Left hindlimb (tissue), 1 donor: ENCODE measurements at places on chromosomes 16 and 17.

DNA sequence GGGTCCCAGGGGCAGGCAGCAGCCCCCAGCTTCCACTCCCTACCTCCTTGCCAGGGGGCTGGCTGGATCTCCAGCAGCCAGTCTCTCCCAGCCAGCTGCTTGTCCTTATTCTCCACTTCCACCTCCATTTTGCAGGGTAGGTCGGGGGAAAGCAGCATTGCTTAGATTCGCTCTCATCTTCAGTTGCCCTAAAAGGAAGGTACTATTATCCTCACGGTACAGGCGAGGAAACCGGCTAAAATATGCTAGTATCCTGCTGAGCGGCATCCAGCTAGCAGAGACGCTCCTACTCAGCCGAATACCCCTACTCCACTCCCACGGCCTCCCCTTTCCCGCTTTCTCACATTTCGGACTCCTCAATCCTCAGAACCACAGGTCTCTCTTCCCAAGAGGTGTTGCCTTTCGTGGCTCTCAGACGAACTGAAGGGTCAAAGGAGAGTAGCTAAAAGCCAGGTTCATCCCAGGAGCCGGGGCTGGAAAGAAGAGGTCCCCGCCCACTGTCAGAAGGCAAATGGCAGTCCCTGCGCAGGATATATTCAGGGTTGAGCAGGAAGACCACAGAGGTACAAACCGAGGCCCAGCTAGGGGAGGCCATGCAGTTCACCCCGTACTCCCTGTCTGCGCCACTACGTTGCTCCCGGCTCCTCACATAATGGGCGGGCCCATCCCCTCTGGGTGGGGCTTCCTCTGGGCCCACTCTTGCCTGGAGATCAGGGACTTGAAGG, 1.7 kb upstream of the RAB11FIP4 start:
- DNase-seq: no peak

DNA sequence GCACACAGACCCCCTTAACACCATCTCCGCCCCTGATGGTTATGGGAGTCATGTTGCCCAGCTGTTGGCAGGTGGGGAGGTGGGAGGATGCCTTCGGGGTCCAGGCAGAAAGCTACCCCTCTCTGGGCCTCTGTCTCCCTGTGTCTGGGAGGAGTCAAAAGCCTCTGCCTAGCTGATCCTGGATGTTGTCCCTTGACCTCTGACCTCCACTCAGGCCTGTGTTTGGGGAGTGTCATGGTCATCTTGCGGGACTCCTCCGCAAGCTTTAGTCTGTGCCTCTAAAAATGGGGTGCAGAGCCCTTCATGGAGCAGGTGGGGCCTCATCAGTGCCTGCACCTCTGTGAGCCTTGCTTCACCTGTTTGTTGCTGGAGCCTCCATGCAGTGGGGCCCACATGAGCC, 3.8 kb downstream of the LLGL1 start:
- DNase-seq: no peak

DNA sequence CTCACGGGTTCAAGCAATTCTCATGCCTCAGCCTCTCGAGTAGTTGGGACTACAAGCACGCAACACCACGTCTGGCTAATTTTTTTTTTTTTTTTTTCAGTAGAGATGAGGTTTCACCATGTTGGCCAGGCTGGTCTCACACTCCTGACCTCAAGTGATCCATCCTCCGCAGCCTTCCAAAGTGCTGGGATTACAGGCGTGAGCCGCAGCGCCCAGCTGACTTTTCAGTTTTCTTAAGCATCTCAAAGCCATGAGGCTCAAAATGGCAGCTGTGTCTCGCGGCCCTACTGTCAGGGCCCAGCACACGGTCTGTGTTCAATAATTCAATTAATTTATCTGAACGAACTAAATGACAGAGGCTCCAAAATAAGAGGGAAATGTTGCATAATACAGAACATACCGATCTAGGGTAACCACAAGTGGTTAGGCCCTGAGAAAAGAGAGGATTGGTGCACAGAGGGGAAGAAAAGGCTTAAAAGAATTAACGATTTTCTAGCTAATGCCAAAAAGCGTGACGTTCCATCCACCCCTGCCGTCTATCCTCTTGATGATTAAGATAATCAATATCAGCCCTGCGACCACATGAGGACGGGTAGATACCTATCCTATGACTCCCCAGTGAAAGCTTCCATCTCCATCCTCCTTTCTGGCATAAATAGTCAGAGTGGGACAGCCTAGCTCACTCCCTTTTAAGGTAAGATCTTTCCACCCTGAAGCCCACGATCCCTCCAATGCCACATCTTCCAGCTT, 136.9 kb downstream of the SLC39A11 start:
- DNase-seq: no peak

- DNase-seq: no peak
Observed at GRCh38 chr17:57046749-57047148, 38.3 kb upstream of the AKAP1 start.

GRCh38 chr16:23667355-23667659, 11.4 kb upstream of the PLK1 start:
- DNase-seq: no peak

DNA sequence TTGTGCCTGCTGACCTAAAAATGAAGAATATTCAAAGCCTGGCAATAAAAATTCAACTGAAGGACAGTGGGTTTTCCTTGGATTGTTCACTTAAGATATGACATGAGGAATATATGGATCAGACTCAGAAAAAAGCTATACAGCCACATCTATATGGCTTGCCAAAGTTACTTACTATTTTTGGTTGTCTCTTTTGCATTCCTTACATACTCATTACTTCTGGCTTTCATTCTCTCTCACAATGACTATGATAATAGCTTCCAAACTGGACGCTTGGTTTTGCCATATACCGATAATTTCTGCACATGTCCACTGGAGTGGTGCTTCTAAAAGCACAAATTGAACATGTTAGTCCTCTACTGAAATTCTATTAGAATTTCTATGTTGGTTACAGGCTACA, 664.9 kb downstream of the CDH8 start:
- no peak for DNase-seq

DNA sequence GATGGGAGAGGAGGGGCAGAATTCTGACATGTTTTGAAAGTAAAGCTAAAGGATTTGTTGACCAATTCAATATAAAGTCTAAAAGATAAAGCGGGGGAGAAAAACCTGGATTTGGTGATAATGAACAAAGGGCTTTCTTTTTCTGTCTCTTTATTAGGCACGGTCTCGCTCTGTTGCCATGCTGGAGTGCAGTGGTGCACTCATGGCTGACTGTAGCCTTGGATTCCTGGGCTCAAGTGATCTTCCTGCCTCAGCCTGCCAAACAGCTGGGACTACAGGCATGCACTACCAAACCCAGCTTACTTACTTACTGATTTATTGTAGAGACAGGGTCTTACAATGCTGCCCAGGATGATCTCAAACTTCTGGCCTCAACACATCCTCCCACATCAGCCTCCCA, 7.5 kb downstream of the CDR2 start:
- DNase-seq: no peak

GRCh38 chr16:52832771-52833170, 219.9 kb downstream of the CHD9NB start:
- no peak for DNase-seq

DNA sequence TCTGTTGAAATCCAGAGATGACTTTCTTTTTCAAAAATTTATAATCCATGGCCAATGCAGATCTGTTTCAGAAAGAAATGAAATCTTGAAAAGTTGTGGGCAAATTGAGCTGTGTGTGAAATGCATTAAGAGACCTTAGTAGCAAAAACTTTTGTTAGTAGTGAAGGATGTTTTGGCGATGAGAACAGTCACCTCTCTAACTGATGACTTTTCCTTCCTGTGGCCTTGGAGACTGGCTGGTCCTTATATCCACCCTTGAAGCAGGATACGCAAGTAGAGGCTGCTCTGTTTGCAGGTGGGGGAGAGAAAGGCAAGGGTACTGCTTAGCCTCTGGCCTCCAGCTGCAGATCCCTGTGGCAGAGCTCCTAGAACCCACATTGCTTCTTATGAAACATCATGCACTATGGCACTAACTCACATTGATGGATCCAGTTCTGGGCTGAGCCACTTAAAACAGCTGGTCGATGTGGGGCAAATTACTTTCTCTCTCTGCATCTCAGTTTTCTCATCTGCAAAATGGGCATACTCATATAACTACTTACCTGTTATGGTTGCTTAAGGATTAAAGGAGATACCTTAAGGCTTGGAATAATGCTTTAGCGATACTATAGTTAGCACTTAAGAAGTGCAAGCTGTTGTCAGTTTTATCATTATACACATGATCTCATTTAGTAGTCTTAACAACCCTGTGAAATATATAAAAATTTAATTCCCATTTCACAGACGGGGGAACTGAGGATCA, 89.3 kb downstream of the SDR42E1 start:
- DNase-seq: no peak

DNA sequence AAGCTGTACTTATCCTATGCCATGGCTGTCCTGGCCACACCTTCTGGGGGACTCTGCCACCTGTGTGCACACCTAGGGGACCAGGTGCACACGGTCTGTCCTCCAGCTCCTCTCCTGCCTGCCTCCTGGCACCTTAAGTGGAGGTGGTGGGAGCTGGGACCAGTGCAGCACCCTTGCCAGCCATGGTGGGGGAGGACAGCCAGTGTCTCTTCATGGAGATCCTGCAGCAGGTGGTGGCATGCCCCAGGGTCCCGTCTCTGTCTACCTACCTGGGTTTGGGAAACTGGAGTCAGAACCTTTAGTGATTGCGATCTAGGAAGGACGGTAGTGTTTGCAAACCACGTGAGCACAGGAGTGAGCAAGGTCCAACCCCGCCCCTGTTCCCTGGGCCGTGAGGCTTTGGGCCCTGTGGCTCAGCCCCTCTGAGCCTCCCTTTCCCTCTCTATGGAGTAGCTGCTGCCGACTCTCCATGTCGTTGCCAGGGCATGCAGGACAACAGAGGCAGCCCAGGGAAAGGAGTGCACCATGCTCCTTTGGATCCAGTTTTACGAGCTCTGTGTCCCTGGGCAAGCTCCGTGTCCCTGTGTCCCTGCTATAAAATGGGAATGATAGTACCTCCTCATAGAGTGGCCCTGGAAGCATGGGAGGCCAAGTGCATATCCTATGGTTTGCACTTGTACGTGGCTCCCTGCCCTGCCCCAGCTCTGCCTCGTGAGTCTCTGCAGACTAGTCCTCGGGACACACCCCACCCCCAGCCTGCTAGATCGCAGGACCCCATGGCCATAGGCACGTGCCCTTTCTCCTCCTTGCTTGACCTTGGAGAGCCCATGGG, 7.1 kb downstream of the ADGRG1 start:
- DNase-seq: no peak

GRCh38 chr16:26058326-26058725, 366.6 kb downstream of the HS3ST4 start:
- DNase-seq: no peak

DNA sequence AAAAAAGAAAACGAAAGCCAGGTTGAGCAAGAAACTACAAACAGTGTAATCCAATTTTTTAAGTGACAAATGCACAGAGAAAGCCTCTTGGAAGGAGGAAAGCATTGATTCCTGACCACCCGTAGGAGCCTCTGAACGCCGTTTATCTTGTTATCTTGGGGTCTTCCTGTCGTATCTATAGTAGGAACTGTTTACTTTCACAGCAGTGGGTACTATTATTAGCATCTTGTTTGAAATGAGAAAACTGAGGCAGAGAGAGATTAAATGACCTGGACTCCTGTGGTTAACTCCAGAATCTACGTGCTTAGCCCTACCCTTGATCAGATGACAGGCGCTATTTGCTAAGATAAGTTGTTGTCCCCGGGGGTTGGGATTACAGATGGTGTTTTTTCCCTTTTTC, 196.7 kb upstream of the FOXF1 start:
- DNase-seq: no peak

GRCh38 chr16:7637446-7637845, 304.8 kb downstream of the RBFOX1 start:
- no peak for DNase-seq

- no peak for DNase-seq
Observed at GRCh38 chr16:81481207-81481821, 36.7 kb downstream of the CMIP start.

- no peak for DNase-seq
Observed at GRCh38 chr16:79537584-79537983, 63.0 kb downstream of the MAF start.

DNA sequence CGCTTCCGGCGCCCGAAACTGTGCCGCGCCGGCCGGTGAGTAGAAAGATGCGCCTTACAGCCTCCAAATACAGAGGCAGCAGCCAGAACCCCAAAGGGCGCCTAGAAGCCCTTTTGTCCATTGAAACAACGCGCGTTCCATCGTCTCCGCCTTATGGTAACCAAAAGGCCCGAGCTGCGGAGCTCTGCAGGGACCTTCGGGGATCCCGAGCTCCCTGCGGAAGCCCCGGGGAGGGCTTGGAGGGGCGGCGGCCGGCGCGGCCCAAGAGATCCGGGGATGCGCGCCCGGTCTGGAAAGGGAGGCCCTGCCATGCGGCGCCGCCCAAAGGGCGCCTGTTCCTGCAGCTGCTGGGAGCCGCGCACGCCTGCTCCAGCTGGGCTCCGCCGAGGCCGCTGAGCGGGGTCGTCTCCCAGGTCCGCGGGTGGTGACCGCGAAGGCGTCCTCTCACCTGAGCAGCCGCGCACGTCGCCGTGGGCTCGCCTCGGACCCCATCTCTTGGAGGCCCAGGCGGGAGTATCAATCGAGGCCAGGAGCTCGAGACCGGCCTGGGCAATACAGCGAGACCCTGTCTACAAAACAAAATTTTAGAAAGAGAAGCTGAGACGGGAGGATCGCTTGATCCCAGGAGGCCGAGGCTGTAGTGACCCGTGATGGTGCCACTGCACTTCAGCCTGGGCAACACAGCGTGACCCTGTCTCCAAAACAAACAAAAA, 742 bp upstream of the FBXO31 start:
- peak; percentile 42 for DNase-seq

- no peak for DNase-seq
Observed at GRCh38 chr16:78211946-78212345, 112.5 kb downstream of the WWOX start.

GRCh38 chr16:75252946-75253911, 1.8 kb upstream of the BCAR1 start:
- peak; percentile 52 for DNase-seq

DNA sequence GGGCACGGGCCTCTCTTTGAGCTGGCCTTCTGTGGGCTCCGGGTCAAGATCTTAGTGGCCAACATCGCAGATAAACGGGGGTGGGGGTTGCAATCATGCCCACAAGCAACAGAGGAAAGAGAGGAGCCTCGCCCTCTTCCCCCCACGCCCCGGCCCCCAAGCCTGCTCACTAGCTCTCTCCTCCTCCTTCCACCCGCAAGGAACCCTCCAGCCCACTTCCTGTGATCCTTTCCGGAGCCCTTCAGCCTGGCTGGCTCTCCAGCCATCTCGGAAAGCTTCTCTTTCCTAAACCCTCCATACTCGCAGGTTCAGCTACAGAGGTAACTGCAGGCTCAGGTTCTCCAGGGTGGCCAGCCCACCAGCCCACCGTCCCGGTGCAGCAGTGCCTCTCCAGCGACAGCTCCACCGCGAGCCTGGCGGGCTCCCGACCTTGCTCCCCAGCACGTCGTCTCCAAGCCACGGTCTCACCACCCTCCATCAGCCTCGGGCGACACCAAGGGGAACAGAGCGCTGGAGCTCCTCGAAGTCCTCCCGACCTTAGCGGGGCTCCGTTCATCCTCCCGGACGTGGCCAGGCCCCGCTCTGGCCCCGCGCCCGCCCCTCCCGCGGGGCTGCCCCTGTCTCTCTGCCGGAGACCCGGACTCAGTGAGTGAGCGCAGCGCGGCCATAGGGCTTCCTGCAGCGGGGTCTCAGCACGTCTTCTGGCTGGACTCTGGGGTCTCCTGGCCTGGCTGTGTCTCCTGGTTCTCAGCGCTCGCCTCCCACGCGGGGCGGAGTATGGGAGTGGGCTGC, 12.9 kb upstream of the ODF4 start:
- peak; percentile 75 for DNase-seq

- DNase-seq: no peak
Observed at GRCh38 chr16:67804853-67805542, 1.4 kb downstream of the RANBP10 start.
